Activated CD4-positive, alpha-beta T cell treated with anti-CD3 and anti-CD28 coated beads for 36 hours (primary cell): ENCODE measurements at places on chromosomes 16 and 17. TPM values are rescaled to one million over a fixed set of nuclear protein-coding genes. Genes with fewer than 3 reads are reported as not detected.

DNA sequence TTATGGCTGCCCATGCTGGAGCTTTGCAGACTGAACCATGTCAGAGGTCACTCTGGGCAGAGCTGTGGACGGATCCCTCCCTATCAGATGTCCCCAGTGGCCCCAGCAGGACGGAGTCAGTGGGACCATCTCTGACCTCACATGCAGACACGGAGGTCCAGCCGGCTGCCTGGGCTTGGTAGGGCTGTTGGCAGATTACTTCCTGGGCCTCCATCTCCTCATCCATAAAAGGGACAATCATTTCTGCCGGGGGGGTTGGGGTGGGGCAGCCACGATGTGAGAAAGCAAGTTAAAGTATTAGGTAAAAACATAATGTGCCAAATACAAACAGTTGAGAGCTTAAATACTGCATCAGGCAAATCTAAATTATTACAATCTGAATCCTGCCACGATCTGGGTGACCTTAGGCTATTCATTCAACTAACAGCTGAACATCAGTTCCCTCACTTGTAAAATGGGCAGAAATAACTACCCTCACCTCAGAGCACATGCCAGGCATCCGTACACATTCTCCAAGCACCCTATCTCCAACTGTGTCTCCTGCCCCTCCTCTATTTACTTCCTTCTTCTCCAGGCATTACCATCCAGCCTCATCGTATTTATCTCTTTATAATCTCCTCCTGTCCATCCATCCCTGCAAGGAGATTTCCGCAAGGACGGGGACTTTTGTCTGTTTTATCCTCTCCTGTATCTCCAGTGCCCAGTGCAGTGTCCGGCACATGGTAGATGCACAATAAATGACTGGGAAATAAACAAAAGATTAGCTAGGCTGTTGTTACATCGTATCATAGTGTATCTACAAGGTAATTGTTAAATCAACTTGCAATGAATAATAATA is 192.3 kb upstream of the FOXF1 start:
- DNase-seq = no peak

DNA sequence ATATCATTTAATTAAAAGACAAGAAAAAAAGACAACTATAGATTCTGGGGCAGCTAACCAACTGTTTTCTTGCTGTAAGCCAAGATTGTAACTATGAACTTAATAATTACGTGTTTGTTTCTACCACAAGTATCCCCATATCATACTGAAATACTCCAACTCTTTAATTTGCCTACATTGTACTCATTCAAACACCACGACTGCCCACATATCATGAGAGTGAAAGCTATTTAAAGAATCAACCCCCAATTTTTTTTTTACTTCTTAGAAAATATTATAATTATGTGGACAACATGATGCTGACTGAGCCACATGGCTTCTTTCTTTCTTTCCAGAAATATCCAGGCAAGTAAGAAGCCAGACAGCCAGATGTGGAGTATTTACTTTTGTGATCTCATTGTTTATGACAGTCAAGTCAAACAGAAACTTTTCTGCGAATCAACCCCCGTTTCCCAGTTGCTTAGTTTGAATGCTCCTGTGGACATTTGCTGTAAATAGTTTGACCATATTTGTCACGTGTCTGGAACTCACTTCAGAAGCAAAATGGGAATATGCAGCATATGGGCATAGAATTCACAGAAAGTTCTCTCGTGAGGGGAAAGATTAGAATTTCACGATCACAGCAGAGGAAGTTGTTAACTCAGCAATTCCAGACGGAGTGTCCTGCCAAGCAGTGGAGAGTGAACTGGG is 126.8 kb upstream of the PSMD7 start:
- DNase-seq = no peak

- peak; percentile 48 for DNase-seq
Observed at GRCh38 chr16:20884240-20884556, 16.0 kb downstream of the DCUN1D3 start.

DNA sequence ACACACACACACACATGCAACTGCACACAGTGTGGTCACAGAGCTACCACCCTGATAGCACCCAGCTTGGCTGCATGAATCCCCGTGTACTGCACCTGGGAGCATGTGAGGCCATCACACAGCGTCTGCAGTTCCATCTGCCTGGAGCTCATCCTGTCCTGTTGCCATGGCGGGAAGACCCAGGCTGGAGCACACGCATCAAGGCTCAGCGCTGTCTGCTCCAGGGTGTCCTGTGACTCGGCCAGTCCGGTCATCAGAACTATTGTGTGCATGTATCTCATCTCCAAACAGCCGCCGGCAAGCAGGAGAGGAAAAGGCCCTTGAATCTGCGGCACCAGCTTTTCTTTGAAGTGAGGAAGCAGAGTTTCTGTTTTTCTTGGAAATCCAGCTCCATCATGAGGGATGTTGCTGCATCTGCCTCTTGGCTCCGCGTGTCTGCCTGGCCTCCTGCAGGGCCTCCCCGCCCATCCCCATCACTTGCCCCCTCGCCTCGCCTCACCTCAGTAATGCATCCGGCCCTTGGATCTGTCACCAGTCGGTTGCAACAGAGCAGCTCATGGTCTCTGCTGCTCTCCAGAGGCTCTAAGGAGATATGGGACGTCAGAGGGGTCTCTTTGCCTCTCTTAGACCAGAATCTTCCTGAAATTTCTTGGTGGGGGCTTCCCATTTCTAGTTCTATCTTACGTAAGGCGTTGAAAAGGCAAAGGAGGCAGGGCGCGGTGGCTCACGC is 23.7 kb downstream of the CACNG4 start:
- no peak for DNase-seq

DNA sequence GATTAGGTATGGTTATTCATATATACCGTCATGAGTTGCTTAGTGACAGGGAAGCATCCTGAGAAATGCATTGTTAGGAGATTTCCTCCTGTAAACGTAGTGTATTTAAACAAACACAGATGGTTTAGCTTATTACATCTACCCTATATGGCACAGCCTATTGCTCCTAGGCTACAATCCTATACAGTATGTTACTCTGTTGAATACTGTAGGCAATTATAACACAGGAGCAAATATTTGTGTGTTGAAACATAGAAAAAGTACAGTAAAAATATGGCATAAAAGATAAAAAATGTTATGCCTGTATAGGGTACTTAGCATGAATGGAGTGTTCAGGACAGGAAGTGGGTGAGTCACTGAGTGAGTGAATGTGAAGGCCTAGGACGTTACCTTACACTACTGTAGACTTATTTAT is 157.7 kb downstream of the CDH11 start:
- no peak for DNase-seq

Gene CTRB2
- not detected for total RNA-seq

DNA sequence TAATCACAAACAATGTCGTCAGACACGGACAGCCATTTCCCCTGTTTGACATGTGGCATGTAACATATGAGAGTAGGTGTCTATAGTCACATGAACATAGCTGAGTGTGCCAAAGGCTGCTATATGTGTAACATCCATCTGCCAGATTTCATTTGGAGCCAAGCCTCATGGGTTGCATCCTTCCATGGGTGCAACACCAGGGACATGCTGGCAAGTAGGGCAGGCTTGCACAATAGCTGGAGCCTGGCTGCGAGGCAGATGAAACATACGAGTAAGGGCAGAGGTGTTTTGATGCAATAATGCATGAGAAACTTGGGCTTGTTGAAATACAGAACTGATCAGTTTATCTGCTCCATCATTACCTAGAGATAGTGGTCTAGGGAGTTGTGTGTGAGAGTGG is 9.0 kb upstream of the ZNF689 start:
- no peak for DNase-seq

DNA sequence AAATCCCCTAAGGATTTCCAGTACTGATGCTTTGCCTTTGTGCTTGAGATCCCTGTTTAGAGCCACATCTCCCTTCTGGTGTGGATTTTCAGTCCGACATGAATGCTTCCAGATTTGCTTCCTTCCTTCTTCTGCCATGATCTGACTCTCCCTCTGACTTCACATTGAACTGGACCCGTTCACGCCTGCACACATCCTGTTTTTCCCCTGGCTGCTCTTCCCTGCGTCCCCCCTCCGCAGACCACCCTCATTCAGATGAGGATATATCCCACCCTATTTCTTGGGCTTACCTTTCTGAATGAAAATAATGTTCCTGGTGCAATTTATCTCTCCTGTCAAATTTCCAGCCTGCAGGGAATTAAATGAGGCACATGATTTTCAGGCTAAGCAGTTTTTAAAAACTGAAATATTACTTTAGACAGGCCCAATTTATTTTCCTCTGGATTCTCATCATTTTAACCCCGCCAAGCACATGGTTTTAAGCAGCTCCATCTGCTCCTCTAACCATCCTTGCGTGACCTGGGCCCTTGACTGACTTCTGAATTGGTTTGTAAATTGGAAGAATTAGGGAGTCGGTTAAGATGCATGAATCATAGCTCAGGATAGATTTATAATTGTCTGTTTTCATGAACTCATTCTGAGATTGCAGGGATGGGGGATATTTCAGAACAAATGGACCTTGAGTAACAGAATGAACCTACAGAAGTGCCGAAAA is 59.2 kb downstream of the BMERB1 start:
- no peak for DNase-seq

- no peak for DNase-seq
Observed at GRCh38 chr17:68210570-68211315, 37.1 kb upstream of the AMZ2 start.

GRCh38 chr16:19854543-19854876 is 30.1 kb downstream of the GPRC5B start:
- no peak for DNase-seq

Gene OR1A1
- not detected for total RNA-seq

DNA sequence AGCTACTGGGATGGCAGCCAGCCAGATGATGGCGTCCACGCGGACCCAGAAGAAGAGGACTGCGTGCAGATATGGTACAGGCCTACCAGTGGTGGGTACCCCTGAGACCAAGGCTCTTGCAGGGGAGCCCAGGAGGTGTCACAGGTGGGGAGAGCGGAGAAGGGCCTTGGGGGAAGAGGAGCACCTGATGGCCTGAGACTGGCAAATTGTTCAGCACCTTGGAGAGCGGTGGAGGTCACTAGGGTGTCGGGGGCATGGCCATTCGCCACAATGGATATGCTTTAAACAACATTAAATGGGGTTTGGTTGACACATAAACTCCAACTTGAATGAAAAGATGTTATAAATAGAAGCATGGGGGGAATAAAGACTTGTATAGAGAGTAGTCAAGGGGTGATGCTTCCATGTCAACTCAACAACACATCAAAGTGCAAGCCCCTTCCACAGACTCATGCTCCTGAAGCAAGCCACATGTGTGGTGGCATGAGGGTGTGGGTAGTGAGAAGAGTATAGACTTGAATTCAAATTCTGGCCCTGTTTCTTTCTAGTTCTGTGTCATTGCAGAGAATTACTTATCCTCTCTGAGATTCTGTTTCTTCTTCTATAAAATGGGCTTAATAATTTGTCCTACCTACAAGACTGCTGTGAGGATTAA is 22.2 kb downstream of the CLEC19A start:
- DNase-seq = peak; percentile 37

DNA sequence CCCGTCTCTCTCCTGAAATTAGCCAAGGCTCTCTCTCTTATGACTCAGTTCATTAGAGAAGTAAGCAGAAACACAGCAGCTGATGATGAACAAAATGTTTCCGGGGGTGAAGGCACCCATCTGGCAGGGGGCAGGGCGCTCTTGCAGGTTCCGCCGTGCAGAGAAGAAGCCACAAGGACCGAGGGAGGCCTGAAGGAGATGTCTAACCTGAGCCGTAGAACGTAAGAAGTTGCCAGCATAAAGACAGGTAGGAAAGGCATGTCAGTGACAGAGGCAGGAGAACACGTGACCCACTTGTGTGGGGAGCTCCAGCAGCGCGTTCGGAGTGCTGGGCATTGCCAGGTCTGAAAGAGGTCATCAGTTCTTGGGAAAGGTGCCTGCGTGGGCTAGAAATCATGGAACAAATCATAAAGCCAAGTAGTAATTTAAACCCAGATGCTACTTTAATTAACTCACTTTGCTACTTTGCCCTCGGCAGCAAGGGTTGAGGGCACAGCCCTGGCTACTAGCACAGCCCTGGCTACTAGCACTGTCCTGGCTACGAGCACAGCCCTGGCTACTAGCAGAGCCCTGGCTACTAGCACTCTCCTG is 198.6 kb downstream of the RPTOR start:
- peak; percentile 62 for DNase-seq

- no peak for DNase-seq
Observed at GRCh38 chr16:56547120-56547948, 17.5 kb upstream of the MT4 start.

DNA sequence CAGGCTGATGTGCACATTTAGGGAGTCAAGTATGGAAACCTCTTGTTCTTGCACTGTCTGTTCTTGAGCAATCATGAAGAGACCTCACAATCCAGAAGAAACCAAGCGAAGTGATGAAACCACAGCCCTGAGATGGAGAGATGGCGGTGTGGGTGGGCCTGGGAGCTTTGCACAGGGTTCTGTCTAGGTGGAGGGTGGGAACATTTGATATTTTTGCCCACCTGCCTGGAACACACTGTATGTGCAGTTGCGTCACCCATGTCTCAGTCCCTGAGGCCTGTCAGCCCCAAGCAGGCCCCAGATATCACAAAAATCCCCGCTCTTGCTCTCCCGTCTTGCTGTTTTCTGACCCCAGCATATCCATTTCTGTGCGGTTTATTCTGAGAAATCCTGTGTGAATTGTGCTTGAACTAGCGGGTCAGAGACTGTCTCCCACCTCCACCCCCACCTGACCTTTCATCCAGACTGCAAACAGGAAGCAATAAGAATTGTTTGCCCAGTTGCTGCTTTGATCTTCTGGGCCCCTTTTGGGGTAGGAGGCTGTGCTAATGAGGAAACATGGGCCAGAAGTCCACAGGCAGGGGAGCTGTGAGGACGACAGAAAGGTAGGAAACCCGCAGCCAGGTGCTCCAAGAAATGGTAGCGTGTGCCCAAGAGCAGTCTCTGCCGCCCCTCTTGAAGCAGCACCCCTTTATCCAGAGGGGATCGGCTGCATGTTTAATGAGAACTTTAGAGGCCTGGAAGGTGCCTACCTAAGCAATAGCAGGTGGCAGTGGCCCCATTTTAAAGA is 183.8 kb downstream of the CCDC182 start:
- no peak for DNase-seq

DNA sequence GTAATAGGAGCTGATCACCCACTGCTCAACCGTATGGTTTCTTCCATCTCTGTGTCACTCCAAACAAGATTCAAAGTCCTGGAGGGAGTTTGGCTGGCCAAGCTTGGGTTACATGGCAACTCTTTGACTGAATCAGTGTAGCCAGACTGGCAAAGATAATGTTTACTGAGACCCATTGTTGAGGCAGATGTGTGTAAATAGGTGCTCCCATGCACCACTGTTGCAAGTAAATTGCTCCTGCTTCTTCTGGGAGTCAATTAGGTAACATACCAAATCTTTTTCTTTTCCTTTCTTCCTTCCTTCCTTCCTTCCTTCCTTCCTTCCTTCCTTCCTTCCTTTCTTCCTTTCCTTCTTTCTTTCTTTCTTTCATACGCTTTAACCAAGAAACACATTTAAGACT is 86.3 kb upstream of the DHX40 start:
- no peak for DNase-seq

- peak; percentile 15 for DNase-seq
Observed at GRCh38 chr16:81170824-81171223, 67.7 kb upstream of the BCO1 start.

Gene TPPP3
- not detected for total RNA-seq

- DNase-seq = no peak
Observed at GRCh38 chr16:27445502-27446175, 43.7 kb downstream of the IL21R start.

GRCh38 chr17:29571883-29572681 is 3.6 kb downstream of the TP53I13 start:
- no peak for DNase-seq

Gene KCNH6
- not detected for total RNA-seq

Gene CCDC78
- total RNA-seq = 2.4 TPM

GRCh38 chr16:12815361-12815760 is 11.7 kb upstream of the CPPED1 start:
- DNase-seq = no peak

GRCh38 chr16:28317040-28317880 is 24.9 kb downstream of the SBK1 start:
- peak; percentile 88 for DNase-seq
